Endothelial cell of umbilical vein (primary cell): ENCODE measurements at places on chromosomes 11 and 22. TPM values are rescaled to one million over a fixed set of nuclear protein-coding genes. Genes with fewer than 3 reads are reported as not detected.

The LMNTD2 gene
- total RNA-seq: 1.8 and 2.1 TPM in 2 replicates

The MISFA gene
- total RNA-seq: 2.8 and 3.6 TPM in 2 replicates

The C11orf97 gene
- not detected in 2 replicates for total RNA-seq

The PRG3 gene
- not detected in 2 replicates for total RNA-seq

The ADM2 gene
- total RNA-seq: 0.69 and 1.5 TPM in 2 replicates

The NCAM1 gene
- total RNA-seq: not detected in 2 replicates

The TIMM8B gene
- total RNA-seq: 64.1 and 77.0 TPM in 2 replicates

The HRAS gene
- total RNA-seq: 103 TPM in 2 replicates

The USP2 gene
- 1.1 and 1.2 TPM in 2 replicates for total RNA-seq

The RAG2 gene
- total RNA-seq: not detected in 2 replicates

The CRYBB2 gene
- total RNA-seq: 1.4 TPM in 1 of 2 replicates, not detected in the other

The GSTT2 gene
- not detected in 2 replicates for total RNA-seq

The HBE1 gene
- not detected in 2 replicates for total RNA-seq

The MEI1 gene
- 0.76 and 1.5 TPM in 2 replicates for total RNA-seq

The KCNQ1 gene
- 0.09 and 0.21 TPM in 2 replicates for total RNA-seq

The WT1 gene
- total RNA-seq: not detected in 2 replicates

The SHANK3 gene
- total RNA-seq: 137 and 158 TPM in 2 replicates

The SLN gene
- total RNA-seq: not detected in 2 replicates

The SLC22A6 gene
- not detected in 2 replicates for total RNA-seq

The CD3E gene
- not detected in 2 replicates for total RNA-seq

The TBC1D10A gene
- total RNA-seq: 10.0 and 11.3 TPM in 2 replicates

The OR2D2 gene
- total RNA-seq: 0.31 and 1.2 TPM in 2 replicates

The OOSP4B gene
- not detected in 2 replicates for total RNA-seq

The SEPTIN3 gene
- 0.18 TPM in 1 of 2 replicates, not detected in the other for total RNA-seq

The TSPAN18 gene
- total RNA-seq: 65.3 and 118 TPM in 2 replicates

The RIC3 gene
- not detected in 2 replicates for total RNA-seq

The ISX gene
- total RNA-seq: not detected in 2 replicates

The MMP13 gene
- not detected in 2 replicates for total RNA-seq

The MAPK8IP2 gene
- total RNA-seq: 0.31 and 0.37 TPM in 2 replicates

The TAF6L gene
- total RNA-seq: 28.9 and 30.4 TPM in 2 replicates
